ENCODE measurements at places on chromosomes 16 and 17.

DNA sequence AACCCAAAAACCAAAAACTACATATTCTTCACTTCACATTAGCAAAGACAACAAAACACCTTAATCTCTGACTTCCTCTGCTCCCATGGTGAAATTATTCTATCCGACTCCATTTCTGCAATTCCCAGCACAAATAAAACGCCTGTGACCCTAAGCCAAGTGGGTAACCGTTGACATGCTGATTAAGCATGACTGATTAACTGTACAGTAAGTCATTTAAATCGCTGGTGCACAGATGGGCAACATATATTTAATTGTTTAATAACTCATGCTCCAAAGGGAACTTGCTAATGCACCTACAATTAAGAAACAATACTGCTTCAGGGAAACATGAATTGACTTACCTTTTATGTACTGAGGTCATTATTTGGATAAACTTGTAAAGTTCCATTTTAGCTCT is 436.7 kb downstream of the KIF2B start:
- no peak for DNase-seq

DNA sequence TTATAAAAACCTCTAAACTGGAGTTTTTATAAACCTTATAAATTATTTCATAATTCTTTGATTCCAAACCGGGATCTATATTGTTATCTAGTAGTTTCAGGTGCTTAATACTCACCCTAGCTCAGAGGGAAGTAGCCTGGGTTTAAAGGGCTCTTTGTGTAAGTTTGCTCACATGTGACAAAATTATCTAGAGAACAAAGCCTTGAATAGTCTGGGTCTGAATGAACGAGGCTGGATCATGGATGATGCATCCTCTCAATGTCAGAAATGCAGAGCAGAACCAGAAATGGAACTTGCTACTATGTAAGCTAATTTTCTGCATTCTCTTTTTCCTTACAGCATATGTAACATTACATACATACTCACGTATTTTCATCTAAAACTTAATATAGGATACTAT is 103.9 kb upstream of the NETO2 start:
- DNase-seq, result no peak

GRCh38 chr17:15900871-15901270 is 44.1 kb upstream of the ADORA2B start:
- no peak for DNase-seq

- DNase-seq, result no peak
Measured at GRCh38 chr16:56583351-56584168, 5.8 kb upstream of the MT3 start.

DNA sequence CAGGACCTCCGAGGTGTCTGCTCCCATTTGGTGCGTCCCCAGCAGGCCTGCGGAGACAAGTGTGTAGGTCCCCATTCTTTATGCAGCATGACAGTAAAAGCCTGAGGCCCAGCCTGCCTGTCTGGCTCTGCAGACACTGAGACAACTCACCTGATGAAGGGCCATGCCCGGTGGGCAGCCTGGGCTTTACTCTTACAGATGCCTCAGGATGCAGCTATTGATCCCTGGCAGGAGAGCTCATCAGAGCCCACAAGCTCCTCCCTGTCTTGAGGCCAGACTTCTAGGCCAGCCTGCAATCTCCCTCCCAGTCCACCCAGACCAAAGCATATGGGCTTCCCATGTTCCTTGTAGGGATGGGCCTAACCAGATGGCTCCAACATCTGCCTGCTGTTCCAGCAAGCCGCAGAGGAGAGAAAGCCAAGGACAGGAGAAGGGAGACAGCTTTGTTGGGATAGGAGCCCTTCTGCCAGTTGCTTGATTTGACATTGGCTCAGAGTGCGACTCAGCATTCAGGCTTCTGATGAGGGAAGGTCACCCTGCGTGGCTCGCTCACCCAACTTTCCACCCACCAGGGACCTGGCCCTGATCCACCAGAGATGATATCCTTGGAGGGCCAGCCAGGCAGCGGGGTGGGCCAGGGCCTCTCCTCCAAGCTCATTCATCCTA is 87.5 kb downstream of the SOCS1 start:
- DNase-seq, result no peak

- no peak for DNase-seq
Measured at GRCh38 chr17:57215317-57215716, 41.0 kb upstream of the MSI2 start.

Data from activated gamma-delta T cell treated with Interleukin-2 at 50 U/mL for 16 hours (primary cell).